Chondrocyte (in vitro differentiated cells): ENCODE measurements at places on chromosomes 1 and 21. TPM values are rescaled to one million over a fixed set of nuclear protein-coding genes. Genes with fewer than 3 reads are reported as not detected.

The S100B gene
- total RNA-seq, result 0.41 TPM in 1 of 3 replicates, not detected in the others

The NR0B2 gene
- not detected in 3 replicates for total RNA-seq

The ADGRL4 gene
- total RNA-seq, result 4.9 to 6.9 TPM (median 5.7 TPM) in 3 replicates

The TNFRSF8 gene
- total RNA-seq, result not detected in 3 replicates

DNA sequence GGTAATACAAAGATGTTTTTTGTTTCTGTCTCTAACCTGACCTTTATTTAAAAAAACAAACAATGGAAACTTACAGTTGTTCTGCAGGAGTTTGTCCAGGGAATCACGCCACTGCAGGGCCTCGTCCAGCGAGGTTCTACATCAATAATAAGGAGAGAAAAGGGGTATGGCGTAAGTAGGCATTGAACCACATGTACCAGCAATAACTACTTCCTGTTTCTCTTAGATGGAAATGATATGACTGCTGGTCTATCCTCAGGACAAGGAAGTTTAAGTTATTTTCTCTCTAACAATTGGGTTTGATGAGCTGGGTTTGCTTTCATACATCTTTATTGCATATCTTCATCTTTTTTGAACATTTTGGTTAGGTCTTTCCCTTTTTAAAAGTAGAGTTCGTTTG, 40.9 kb downstream of the RGS5 start:
- H3K4me3 ChIP-seq, result no peak overlapping the region
- peaks cover 19% of the 10 kb centered on the region for H3K36me3 ChIP-seq
- H3K27ac ChIP-seq, result peak overlapping the region; percentile 57
- peaks cover 54% of the 10 kb centered on the region for H3K4me1 ChIP-seq
- no peaks in the 10 kb centered on the region for H3K27me3 ChIP-seq

DNA sequence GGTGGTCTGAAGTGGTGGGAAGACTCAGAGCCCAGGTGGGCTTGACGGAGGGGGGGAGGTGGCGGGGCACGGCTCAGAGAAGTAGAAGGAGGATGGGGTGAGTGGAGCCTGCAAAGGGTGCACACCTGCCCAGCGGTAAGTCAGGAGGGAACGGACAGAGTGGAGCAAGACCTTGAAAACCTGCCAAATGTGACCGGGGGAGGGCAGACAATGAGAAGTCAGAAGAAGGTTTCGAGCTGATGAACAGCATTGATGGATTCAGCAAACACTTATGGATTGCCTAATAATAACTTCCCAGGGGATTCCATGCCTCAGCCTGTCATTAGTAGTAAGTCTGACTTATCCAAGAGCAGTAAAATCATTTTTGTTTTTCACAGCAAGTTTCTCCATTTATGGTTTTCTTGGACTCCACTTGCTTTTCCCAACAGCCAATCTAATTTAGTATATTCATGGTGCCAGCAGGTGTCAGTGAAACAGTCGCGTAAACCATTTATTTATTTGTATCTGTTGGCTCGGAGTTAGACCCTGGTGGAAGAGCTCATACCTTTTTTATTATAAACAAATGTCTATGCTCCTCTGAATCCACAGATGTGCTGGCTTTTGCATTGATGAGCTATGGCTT, 279.1 kb downstream of the PCP4 start:
- DNase-seq, result no peak
- peaks cover 2% of the 10 kb centered on the region for H3K27me3 ChIP-seq
- H3K4me3 ChIP-seq, result no peak overlapping the region
- no peaks in the 10 kb centered on the region for H3K36me3 ChIP-seq

- H3K4me3 ChIP-seq, result peak overlapping the region; percentile 14
- no peaks in the 10 kb centered on the region for H3K27me3 ChIP-seq
- H3K36me3 ChIP-seq, result no peaks in the 10 kb centered on the region
- H3K27ac ChIP-seq, result peak overlapping the region; percentile 70
These were observed 100.6 kb downstream of the ROR1 start for GRCh38 chr1:63874278-63874880.

DNA sequence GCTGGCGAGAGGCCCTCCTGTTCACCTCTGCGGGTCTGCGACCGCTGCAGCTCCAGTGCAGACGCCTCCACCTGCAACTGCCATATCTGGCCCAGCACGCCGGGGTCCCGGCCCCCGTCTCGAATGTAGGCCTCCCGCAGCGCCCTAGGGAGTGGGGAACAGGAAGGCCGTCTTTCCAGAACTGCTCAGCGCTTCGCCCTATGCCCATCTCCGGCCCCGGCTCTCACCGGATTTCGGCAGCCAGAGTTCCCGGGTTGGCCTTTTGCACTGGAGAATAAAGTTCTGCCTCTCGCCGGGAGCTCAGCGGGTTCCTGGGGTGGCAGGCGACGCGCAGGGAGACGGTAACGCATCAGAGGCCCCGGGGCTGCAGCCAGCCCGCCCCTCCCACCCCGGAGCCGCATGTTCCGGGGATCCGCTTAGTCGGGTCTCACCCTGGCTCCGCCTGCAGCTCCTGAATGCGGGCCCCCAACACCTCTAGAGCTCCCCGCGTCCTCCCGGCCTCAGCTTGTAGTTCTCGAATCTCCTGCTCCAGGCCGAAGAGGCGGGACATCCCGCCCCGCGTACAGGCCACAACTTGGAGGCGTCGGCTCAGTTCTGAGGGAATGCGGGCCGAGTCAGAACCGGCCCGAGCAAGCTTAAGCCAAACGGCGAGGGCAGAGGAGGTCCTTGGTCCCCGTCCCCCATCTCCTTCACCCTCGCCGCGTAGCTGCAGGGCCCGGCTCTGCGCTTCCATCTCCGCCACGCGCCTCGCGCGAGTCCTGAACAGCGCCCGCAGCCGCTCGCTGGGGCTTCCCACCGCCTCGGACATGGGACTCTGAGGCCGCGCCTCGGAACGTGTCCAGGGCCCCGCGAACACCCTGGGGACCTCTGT, 1.1 kb downstream of the CCDC17 start:
- H3K27me3 ChIP-seq, result no peaks in the 10 kb centered on the region
- DNase-seq, result peak; percentile 92
- H3K27ac ChIP-seq, result no peak overlapping the region
- H3K36me3 ChIP-seq, result peaks cover 13% of the 10 kb centered on the region
- H3K4me3 ChIP-seq, result no peak overlapping the region
- no peaks in the 10 kb centered on the region for H3K4me1 ChIP-seq

DNA sequence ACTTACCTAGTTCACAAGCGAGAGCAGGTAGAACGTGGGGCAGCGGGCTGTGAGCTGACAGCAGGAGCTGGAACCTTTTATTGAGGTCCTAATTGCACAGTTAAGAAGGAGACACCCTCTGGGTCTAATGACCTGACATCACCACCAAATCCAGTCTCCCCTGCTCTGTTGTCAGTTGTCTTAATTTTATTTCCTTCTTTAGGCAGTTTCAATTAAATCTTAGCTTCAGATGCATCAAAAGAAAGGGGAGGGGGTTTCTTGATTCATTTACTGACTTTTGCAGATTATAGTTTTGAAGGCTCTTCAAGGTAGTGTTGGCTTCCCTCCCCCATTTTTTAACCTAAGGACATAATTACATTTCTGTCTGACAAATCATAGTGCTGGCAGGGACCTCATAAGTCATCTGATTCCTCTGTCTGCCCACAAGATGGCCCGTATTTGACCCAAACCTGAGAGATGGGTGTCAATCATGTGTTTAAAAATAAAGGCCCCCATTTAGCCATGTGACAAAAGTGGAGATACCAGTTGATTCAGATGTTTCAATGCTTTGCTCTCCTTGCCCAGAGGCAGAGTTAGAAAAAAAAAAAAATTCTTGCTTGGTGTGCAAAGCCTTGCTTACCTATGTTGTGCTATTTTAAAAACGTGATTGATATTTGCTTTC, at the start of gene TCHHL1:
Gene TCHHL1, minus strand, starts transcription at position 51 of the 661 bp plus-strand sequence. CDS start 921 bp downstream, outside the sequence.
- no peaks in the 10 kb centered on the region for H3K4me1 ChIP-seq
- peaks cover 19% of the 10 kb centered on the region for H3K27me3 ChIP-seq
- no peak within 1 kb of the TSS for H3K27ac ChIP-seq
- no peak for DNase-seq
- H3K4me3 ChIP-seq, result no peak within 1 kb of the TSS
